ENCODE measurements at places on chromosomes 6 and 20.

DNA sequence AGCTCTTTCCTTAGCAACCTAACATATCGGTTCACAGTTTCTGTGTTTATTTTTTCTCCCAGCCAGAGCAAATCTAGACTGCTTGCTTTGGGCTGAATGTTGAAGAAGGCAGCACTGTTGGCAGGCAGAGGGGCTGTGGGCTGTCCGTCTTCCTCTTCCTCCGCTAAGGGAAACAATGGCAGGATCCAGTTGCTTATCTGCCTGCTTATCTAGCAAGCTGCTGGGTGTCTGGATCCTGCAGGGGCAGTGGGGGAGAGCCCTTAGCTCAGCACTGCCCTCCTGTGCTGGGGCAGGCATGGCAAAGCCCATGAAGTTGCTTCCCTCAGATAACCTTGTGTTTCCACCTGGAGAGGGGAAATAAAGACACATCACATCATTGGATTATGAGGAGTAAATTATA lies 92.7 kb upstream of the CD93 start:
- DNase-seq: no peak

DNA sequence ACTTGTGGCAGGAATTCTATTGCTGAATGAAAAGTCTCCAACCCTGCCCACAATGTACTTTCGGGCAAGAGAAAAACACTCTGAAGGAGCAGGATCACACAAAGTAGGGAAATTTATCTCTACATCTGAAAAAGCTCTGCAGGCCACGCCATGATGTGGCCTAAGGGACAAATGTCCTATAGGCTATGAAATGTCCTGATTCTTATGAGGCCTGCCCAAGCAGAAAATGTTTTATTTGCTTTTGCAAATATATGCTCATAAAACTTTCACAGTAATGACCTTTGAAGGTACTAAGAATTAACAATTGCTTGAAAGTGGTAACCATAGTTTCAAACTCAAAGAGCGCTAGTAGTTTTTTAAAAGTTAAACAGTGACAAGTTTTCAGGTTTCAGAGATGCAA lies 31.0 kb downstream of the SYCP2 start:
- no peak for DNase-seq

GRCh38 chr20:33901132-33901523 lies 90.0 kb downstream of the CHMP4B start:
- no peak for DNase-seq

GRCh38 chr6:166559662-166560061 lies 26.8 kb downstream of the RAMACL start:
- no peak for DNase-seq

DNA sequence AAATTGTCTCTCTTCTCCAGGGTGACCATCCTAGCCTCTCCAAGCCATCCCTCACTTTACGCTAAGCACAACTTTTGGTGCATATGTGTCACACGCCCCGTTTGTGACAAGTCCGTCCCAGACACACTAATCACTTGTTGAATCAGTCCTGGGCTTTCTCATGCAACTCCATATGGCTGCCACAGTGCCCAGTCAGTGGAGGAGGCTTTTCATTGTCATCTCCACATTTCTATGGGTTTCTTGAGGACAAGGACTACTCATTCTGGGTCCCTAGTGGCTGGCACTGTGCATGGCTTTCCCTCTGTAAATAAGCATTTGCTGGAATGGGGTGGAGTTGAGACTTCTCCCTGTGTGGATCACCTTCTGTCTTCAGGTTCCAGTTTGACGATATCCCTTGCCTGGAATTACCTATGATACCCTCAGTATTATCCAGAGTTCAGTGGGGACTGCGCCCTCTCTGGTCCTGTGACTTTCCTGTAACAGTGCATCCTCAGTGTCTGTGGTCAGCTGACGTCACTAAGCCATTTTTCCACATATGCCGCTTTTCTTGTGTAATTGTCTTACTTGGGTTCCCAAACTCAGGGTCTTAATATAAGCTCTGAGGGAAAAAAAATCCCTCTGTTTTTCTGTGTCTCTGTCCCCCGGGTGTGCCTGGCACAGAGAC lies 59.8 kb upstream of the MYL9 start:
- peak; percentile 63 for DNase-seq

DNA sequence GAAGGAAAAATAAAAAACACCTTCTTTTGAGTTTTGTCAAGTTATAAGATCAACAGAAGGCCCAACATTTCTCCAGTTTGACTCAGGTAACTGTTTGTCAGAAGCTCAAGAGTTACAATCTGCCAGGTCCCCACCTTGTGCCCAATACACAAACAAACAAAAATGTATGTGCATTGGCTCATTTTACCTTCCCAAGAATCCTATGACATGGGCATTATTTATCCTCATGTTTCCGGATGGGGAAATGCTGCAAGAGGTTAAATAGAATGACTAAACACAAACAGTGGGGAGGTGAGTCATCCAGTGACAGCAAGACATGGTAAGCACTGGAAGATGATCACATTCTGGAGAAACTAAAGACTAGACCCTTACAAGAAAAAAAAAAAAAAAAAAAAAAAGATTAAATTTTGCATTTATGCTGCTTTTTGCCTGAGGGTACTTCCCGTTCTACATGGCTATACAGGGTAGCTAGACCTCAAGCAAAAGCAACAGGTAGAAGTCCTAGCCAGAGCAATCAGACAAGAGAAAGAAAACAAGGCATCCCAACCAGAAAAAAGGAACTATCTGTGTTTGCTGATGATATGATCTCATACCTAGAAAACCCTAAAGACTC lies 23.6 kb upstream of the ANKRD60 start:
- DNase-seq: no peak
